ENCODE measurements at places on chromosomes 5 and 9.

DNA sequence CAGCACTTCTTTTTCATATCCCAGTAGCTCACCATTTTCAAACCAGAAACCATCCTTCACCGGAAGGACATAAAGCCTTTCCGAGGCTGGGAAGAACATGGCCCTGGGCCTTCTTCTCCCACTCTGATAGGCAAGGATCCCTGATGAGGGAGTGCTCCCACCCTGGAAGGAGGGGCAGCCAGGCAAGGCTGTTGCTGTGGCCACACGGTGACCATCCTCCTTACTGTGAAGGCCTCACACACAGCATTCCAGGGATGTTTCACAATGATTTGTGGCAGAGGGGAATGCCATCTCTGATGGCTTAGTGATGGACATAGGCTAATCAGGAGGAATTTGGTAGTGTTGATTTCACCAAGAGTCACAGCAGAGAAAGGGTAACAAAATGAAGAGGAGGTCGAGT lies 130.7 kb downstream of the ADAMTS12 start:
- no peak for DNase-seq

- DNase-seq: no peak
Observed at GRCh38 chr5:132438917-132439316, 51.7 kb downstream of the IRF1 start.

- DNase-seq: no peak
Observed at GRCh38 chr5:161847447-161847846, 473 bp upstream of the GABRA1 start.

- no peak for DNase-seq
Observed at GRCh38 chr9:79562749-79563386, 8.9 kb upstream of the TLE4 start.

DNA sequence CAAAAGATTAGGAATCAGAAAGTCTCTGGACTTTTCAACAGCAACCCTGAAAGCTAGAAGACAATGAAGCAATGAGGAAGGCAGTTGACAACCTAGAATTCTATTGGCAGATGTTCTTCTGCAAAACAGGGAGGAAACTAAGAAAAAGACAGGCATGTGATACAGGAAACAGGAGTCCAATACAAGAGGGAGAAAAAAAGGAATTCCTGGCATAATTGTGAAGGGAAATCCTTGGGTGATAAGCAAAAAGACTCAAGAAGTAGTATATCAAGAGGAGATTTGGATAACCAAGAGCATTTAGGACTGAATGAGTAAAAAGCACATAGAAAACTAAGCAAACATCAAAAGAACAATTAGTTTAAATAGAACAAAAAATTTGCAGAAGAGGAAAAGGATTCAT lies 58.6 kb downstream of the LPAR1 start:
- DNase-seq: no peak

GRCh38 chr9:74691058-74691457 lies 193.9 kb downstream of the RORB start:
- DNase-seq: no peak

- DNase-seq: no peak
Observed at GRCh38 chr5:96566833-96567587, 95.2 kb upstream of the CAST start.

DNA sequence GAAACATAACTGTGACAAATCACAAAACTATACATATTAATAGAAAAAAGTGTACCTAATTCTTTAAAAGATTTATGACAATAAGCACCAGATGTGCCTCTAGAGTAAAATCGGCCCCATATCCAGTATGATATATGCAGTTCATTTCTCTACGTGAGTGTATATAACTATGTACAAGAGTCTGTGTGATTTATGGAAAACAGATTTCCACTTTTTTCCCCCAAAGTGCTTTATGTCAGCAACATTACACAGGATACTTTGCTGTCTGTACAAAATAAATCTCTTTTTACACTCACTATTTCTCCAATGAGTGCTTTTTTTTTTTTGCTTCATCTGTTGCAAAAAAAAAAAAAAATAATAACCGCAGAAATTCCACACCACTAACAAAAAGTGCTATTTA lies 298.8 kb upstream of the RFX3 start:
- DNase-seq: no peak

GRCh38 chr9:112475318-112475717 lies 11.3 kb upstream of the KIAA1958 start:
- DNase-seq: no peak

DNA sequence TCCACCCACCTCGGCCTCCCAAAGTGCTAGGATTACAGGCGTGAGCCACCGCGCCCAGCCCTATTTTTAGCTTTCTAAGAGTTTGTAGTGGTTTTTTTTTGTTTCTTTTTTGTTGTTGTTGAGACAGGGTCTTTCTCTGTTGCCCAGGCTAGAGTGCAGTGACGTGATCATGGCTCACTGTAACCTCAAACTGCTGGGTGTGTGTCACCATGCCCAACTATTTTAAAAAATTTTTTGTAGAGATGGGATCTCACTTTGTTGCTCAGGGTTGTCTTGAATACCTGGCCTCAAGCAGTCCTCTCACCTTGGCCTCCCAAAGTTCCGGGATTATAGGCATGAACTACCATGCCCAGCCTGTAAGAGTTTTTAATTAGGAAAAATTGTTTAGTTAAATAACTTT lies 145.3 kb upstream of the SH3GL2 start:
- no peak for DNase-seq

DNA sequence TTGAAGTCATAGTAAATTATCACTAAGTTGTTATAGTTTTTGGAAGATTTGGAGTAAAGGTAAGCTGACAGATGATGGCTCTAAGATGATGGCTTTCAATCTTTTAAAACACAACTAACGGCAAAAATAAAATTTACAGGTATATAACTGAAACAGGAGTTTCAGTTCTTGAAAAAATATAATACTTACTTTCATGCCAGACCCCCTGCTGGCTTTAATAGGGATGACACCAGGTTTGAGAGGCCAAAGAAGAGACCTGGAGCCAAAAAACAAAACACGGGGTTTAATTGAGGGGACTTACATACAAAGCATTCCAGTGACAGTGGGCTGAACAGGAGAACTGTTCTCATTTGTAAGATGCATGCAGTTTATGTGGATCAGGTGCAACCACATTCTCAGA lies 301.7 kb upstream of the PCSK5 start:
- no peak for DNase-seq

DNA sequence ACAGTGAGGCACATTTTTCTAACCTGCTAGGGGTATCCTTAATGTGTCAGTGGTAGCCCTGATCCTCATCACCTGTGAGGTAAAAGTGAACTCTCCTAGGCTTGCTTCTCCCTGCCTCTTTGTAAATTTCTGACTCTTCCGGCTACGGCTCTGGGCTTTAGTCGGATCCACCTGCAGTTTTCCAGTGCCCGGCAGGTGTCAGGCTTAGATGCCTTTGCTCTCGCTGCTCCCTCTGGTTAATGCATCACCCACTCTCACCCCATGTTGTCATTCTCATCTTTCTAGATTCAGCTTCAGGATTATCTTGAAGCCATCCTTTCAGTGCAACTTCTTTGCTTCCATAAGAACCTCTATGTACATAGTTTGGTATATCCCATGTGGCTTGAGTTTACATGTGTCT lies 3.6 kb downstream of the CEP78 start:
- DNase-seq: no peak

- DNase-seq: no peak
Observed at GRCh38 chr9:135070198-135070951, 17.1 kb upstream of the OLFM1 start.

- no peak for DNase-seq
Observed at GRCh38 chr5:94776167-94776566, 157.7 kb downstream of the SLF1 start.

- DNase-seq: no peak
Observed at GRCh38 chr5:10585518-10585915, 21.6 kb downstream of the ANKRD33B start.

GRCh38 chr9:75176037-75176436 lies 87.7 kb downstream of the OSTF1 start:
- no peak for DNase-seq

DNA sequence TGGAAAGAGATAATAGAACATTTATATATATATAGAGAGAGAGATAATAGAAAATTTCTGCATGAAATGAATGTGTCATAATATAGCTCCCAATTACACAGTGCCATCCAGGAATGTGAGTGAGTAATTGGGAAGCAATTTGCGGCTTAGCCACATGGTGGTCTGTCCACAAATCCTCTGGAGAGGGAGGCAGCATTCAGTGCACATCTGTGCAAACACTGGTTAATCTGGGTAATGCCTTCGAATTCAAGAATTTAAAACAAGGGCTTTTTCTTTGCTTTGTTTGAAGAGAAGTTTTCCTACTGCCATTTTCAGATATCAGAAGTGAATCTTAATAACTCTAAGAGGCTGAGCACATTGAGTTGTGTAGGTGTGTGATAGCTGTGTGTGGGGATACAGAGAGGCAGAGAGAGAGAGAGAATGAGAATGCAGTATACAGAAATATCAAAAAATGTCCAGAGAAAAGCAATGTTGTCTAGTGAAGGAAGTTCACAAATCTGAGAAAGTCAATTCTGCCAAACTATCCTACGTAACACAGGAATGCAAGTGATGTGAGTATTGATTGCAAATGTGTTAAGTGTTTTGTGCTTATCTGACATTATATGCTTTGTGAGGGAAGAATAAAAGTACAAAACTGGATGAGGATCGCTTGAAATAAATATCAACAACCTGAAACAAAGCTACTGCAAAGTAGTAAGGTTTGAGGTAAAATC lies 134.6 kb downstream of the EDIL3 start:
- DNase-seq: no peak

DNA sequence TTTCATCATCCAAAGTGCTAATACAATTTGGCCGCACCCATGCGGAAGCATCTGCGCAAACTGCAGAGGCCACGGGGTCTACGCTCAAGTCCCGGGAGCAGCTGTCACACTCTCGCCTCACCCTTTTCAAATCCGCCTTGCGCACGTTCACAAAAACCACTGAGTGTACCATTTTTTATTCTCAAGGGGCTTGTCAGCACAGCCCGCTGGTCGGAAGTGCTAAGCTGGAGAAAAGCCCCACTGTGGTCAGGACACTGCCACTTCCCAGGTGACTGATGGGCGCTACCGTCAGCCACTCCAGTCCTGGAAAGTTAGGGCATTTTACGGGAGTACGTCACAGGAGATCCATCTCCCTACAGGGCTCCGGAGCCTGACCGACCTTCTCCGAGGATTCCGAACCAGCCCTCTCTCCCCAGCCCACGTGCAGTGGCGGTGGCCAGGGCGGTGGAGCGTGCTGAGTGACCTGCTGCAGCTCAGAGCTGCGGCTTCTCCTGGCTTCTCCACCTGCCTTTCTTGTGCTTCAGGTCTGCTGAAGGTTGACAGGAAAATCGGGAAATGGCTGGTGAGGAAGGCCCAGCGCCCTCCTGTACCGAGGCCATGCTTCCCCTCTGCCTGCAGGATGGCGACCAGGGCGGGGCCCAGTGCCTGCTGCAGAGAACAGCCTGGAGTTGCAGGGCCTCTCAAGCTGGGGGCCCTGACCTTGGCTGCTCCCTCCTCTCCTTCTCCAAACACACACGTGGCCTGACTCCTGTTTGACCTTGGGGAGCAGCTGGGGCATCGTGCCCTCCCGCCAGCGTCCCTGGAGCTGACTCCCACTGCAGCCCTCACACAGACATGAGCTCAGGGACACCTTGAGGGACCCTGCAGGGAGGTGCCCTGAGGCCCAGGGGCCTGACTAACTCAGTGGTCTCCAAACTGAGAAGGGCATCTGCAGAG lies 14.3 kb downstream of the RASGEF1C start:
- DNase-seq: no peak

DNA sequence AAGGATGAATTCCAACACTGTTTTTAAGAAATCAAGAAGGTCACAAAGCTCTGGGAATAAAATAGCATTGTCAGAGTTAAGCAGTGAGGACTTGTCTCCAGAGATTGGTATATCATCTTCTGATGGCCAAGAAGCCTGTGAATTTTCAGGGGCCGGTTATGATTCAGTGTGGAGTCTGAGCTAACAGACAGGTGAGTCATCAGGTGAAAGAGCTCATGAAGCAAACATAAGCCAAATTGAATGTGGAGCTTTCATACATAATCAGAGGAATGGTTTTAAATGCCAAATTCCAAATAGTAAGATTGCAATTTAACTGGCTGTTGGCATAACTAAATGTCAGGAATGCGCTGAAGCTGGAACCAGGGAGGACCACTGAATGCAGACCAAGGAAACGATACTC lies 494.2 kb downstream of the MTRR start:
- DNase-seq: no peak

- DNase-seq: no peak
Observed at GRCh38 chr5:42285230-42285629, 138.0 kb upstream of the GHR start.

DNA sequence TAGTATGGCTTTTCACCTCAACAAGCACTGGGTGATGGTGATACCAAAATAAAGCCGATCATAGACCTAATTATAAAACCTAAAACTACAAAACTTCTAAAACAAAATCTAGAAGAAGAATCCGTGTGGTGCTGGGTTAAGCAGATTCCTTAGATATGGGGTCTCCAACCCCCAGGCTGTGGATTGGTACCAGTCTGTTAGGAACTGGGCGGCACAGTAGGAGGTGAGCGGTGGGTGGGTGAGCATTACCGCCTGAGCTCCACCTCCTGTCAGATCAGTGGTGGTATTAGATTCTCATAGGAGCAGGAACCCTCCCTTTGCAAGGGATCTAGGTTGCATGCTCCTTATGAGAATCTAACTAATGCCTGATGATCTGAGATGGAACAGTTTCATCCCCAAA lies 33.2 kb downstream of the MRPS27 start:
- DNase-seq: no peak

- no peak for DNase-seq
Observed at GRCh38 chr9:20191228-20191840, 402.5 kb upstream of the SLC24A2 start.

- no peak for DNase-seq
Observed at GRCh38 chr9:75876999-75877640, 13.4 kb upstream of the PCSK5 start.

- DNase-seq: no peak
Observed at GRCh38 chr5:9037048-9037447, 508.8 kb downstream of the SEMA5A start.

DNA sequence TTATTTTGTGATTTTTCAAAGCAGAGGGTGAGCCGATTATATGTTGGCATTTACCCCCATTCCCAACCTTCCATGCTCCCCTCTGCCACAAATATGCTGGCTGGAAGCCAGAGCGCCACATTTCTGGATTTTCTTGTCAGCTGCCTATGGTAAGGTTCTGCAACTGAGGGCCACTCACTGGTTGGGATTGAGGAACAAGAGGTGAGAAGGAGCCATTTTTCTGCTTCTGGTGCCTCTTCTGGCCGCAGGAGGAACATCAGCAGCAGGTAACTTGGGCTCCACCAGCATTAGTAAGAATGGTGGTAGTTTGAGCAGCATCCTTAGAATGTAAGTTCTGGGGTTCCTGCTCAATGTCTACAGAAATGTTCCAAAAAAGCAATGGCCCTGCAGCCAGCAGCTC lies 159.5 kb upstream of the MAST4 start:
- no peak for DNase-seq

DNA sequence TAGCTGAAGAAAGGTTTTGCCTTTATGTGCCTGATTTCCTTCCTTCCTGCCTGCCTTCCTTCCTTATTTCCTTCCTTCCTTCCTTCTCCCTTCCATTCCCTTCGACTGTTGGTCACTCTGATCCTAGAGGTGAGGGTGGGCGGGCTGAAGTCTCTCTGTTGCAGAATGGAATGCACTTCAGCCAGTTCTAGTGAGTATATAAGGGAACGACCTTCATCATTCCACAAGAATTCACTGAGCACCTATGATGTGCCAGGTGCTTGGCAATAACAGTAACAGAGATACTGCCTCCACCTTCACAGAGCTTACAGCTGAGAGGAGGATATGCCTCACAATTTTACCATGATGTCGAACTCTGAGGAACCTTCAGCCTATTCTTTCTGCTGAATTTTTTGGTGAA lies 8.7 kb upstream of the OR5C1 start:
- DNase-seq: no peak
